ENCODE measurements at places on chromosomes 1 and 21. TPM values are rescaled to one million over a fixed set of nuclear protein-coding genes. Genes with fewer than 3 reads are reported as not detected.

DNA sequence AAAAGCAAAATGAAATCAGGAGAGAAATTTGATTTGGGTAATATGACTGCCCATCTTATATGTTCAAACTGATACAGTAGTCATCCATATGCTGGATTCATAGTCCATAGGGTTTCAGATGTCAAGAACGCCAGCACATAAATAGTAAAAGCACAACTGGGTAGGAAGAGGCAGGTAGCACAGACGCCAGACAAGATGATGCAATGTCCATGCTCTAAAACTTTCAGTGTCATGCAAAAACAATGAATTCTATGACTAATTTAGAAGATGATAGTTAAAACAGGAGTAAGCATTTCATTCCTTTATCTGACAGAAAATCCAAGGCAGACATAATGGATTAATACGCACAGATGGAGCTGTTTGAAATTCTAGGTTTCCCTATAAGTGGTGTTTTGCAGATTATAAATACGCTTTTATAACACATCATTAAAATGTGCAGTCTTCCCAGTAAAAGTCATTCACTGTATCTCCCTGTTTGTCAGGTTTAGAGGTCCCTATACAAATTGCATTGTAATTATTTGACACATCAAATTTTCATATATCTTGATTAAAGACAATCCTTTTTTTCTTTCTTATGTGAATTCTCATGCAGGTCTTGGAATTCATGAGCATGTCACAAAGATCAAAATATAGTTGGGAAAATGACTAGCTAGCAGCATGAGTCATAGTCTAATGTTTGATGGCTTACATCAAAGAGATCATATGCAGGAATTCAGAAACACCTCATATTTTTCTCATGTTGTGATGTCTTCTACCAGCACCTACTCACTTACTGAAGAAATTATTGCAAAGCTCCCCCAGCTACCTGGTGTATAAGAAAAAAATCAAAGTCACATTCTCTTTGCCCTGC lies 139.9 kb downstream of the DSCAM start:
- DNase-seq: no peak

DNA sequence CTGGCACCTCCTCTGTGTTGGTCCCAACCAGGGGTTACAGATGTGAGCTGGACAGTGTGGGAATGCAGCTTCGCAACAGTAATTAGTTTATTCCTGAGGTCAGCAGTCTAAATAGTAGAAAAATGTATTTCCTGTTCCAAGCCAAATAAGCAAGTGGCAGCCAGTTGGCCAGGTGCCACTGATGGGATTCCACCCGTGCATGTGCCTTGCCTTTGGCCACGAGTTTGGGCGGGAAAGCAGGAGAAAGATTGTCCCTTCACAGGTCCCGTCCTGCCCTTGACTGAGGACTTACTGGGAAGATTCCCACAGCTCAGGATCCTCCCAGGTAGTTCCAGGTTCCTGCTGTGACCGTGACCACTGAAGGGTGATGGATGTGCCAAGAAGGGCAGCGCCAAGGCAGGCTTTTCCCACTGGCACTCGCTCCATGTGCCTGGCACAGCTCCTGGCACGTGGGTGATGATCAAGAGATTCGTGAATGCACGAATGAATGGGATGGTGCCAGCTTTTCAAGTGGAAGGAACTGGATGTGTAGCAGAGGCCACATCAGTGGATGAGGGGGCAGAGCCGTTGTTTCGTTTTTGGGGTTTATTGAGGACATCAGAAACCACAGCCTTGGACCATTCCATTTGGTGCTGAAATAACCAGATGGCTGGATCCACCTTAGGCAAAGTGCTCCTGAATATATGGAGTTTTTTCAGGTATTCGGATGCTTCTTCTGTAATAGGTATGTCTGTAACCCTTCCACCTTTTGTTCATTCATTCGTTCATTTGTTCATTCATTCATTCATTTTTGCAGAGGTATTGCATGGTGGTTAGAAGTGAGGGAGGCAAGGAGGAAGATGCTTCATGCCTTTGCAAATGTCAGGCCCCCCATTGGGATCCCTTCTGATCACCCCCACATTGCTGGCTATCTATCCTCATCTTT lies 62.4 kb upstream of the WNT4 start:
- DNase-seq: no peak

DNA sequence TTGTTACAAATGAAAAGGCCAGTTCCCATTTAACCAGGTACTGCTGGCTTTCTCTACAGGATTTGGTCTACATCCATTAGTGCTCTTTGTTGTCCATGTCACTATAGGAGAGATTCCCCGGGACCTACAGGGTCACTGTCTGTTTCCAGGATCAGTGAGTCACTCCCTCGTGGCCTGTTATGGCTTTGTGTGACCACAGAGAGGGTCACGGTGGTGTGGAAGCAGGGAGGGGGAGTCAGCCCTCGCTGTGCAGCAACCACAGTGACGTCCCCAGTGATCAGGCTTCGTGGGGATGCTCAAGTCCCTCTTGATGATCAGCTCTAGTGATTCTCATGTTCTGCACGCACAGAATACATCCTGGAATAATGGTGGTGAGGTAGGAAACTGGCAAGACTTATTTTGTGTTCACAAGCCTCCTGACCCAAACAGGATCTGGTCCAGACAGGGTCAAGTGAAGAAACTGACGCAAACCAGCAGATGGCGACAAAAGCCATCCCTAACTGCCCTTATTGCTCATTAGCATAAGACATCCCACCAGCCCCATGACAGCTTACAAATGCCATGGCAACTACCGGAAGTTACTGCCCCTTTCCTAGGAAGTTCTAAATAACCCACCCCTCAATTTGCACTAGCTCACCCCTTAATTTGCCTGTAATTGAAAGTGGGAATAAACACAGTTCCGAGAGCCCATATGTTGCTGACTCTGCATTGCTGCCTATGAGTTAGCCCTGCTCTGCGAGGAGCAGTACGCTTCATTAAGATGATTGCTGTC lies 98.5 kb downstream of the DISC1 start:
- no peak for DNase-seq

DNA sequence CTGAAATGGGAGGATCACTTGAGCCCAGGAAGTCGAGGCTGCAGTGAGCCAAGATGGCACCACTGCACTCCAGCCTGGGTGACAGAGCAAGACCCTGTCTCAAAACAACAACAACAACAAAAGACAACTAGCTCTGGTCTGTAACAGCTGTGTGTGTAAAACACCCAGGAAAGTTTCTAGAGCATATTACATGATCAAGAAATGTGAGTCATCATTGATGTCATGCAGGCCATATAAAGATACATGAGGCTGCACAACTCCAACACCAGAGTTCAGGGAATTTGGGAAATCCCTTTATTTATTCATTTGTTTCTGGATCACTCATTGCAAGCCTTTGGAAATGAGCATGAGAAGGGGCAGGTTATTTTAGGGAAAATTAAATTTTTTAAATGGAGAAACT lies 50.3 kb upstream of the CTPS1 start:
- no peak for DNase-seq

DNA sequence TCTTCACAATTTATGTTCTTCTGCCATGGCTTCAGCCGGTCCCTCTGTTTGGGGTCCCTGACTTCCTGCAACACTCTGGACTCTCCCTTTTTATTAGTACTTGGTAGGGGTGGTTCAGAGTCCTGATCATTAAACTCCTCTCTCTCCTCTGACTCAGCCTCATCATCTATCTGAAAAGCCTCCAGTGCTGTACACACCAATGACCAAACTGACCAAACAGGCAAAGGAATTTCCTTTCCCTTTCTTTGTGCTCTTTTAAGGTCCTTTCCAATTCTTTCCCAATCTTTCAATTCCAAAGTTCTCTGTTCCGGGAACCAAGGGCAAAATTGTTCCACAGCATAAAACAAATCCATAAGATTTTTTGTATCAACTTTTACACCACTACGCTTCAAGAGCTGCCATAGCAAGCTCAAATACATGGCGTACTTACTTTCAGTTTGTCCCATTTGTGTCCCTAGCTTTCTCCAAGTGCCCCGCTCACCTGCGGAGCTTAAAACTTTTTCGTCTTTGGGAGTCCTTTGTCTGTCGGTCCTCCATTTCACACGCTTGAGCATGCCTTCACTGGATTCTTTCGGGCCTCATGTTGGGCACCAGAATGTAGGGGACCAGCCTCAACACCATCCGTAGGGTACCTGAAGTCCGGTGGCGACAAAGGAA lies 9.6 kb downstream of the DAP3 start:
- no peak for DNase-seq

DNA sequence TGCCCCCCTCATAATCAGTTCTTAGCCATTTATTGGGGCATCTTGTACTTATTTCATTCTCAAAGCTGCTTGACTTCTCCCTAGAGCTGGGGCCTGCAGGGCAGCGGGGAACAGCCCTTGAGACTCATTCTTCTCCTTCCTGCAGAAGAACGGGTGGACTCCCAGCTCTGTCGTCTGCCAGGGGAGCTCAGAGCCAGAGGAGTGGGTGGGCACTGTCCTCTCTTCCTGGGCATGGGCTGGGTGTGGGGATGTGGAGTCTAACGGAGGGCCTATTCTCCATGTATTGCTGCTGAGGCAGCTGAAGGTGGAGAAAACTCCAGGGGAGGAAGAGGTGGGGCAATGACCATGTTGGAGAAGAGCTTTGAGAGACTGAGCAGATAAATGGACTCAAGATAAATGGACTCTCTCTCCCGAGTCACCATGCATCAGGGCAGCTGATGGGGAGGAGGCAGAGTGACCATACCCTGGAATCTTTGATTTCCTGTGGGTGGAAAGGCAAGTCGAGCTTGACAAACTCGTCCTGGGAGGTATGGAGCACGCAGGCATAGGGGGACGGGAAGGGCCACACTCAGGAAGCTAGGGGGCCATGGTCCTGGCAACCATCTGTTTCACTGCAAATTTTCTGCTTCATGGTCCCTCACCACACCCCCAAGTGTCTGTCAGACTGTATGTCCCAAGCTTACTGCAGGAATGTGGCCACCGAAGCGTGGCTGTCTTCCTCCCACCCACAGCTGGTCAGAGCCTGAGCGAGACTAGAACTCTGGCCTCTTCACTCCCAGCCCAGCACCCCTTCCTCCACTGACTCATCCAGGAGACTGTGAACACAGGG lies 56.9 kb upstream of the ATP2B4 start:
- no peak for DNase-seq

DNA sequence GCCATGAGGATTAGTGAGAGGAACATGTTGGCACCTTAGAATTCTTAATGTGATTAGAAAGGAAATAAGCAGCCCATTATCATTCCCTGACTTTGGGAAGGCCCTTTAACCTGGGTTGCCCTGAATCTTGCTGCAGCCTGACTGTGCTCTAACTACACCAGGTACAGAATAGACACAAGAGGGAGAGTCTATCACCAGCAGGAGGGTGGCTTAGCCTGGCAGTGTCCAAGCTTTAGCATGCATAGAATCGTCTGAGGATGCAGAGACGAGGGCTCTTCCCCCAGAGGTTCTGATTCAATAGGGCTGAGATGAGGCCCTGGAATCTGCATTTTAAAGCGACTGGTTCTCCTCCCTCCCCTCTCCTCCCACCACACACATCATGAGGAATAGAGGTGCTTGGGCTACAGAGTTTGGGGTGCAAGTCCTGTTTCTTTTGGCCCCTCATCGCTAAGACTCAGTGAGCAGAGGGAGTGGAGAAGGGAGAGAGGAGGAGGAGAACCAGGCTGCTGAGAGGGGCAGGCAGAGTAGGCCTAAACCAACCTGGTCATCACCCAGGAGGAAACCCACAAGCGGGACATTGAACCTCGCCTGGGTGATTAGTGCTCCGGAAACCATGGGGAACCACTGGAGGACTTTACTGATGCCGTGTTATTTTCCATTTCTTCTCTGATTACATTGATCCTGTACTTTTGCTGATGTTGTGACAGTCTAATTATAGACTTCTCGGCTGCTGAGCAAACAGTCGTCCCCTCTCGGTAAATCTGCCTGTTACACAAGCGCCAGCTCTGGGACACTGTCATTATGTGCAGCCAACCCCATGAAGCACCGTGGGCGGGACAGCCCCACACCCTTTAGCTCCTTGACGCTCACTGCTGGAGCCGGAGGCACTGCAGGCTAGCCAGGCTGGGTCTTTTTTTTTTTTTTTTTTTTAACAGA lies 6.3 kb upstream of the TENT5C start:
- no peak for DNase-seq

- no peak for DNase-seq
Observed at GRCh38 chr1:226268421-226269124, 40.4 kb downstream of the LIN9 start.

GRCh38 chr1:9207086-9207485 lies 27.5 kb upstream of the H6PD start:
- no peak for DNase-seq

DNA sequence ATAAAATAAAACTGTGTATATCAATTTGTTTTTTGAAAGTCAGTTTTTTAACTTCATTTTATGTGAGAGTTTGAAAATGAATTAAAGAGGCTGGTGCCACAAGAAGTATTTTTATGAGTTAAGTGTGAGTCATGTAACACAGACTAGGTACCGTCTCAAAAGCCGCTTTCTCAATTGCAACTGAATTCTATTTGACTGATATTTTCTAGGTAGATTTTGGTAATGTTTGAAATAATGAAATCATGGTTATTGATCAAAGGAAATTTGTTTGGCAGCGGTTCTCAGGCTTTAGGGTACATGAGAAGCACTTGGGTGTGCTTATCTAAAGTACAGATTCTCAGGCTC lies 4.6 kb downstream of the SNX27 start:
- DNase-seq: no peak

DNA sequence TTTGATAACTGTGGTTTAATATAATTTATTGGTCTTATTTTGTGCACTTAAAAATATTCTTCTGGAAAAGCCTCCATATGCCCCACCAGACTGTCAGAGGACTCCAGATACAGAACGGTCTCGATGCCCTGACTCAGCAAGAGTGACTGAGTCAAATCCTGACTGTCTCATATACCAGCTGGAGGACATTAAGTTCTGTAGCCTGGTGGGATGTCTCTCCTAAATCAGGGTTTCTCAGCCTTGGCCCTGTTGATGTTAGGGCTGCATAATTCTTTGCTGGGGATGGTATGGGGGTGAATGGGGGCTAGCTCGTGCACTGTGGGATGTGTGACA lies 67.7 kb upstream of the TLR5 start:
- no peak for DNase-seq

DNA sequence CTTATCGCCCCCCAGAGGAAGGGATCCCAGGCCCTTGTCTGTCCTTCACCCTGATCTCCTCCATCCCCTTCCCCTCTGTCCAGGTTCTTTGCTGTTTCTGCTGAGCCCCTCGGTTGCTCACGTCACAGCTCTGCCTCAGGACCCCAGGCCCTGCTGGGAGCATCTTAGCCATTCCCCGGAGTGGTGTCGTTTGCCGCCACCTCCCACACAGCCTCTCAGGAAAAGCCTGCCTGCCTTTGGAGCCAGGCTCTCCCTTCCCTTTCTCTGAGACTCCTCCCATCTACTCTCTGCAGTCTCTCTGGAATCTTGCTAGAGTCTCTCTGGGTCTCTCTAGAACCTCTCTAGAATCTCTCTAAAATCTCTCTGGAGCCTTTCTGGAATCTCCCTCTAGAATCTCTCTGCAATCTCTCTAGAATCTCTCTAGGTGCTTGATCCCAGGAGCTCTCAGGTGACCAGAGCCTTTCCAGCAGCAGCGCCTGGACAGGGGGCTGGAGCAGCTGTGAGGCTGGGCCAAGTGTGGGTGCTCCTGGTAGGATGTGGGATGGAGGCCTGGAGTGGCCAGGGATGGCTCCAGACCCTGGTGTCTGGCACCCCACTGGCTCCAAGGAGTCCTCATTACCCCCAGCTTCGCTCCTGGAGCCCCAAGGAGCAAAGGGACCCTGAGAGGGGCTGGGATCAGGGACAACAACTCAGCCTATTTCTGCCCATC lies 283.2 kb upstream of the VAMP3 start:
- no peak for DNase-seq

Gene GJB3
- total RNA-seq: not detected

Gene COL18A1
- total RNA-seq: 103 TPM

Gene LENEP
- total RNA-seq: not detected

Gene FCGR1A
- total RNA-seq: 2.5 TPM

Gene MAP3K21
- total RNA-seq: 1.3 TPM

Gene PRR9
- not detected for total RNA-seq

Gene RIPK4
- not detected for total RNA-seq

Gene LHX8
- total RNA-seq: not detected
